Spleen (tissue), 13 donors: ENCODE measurements at places on chromosomes 6 and 20. TPM values are rescaled to one million over a fixed set of nuclear protein-coding genes. Genes with fewer than 3 reads are reported as not detected.
A peak's percentile ranks its signal among the peaks of the same experiment; 100 is the strongest.

DNA sequence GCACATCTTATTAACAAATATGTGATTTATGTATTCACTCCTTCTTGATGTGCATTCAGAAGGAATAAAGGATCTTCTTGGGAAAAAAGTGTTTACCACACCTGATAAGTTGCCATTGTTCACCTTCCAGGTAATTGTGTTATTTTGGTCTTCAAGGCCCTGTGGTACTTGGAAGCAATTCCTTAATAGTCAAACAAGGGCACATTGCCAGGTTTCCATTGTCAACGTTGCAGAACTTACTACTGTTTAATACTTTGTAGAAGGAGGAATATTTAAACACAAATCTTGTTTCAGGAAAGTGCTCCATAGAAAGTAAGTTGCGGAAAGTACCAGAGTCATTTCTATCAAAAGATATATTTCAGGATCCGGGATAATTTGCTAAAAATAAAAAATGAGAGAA lies 129.5 kb upstream of the SGK1 start:
- H3K36me3 ChIP-seq, result no peaks in the 10 kb centered on the region
- no peaks in the 10 kb centered on the region for H3K27me3 ChIP-seq
- DNase-seq, result no peak

DNA sequence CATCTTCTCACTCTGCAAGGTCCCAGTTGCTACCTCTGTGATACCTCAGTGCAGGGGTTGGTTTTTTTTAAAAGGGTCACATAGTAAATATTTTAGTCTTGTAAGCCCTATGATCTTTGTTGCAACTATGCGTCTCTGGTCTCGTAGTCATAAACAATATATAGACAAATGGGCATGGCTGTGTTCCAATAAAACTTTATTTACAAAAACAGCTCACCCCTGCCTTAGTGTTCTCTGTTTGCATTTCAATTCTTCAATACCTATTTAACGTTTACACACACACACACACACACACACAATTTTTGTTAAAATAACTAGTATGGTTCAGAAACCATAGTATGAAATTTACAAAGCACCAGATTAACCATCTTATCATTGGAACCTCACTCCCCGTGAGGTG lies 216.8 kb downstream of the PREX1 start:
- no peak overlapping the region for H3K27ac ChIP-seq
- no peaks in the 10 kb centered on the region for H3K27me3 ChIP-seq
- no peak overlapping the region for H3K4me3 ChIP-seq
- DNase-seq, result no peak

TOMM6 gene
- total RNA-seq, result 136 TPM

DNA sequence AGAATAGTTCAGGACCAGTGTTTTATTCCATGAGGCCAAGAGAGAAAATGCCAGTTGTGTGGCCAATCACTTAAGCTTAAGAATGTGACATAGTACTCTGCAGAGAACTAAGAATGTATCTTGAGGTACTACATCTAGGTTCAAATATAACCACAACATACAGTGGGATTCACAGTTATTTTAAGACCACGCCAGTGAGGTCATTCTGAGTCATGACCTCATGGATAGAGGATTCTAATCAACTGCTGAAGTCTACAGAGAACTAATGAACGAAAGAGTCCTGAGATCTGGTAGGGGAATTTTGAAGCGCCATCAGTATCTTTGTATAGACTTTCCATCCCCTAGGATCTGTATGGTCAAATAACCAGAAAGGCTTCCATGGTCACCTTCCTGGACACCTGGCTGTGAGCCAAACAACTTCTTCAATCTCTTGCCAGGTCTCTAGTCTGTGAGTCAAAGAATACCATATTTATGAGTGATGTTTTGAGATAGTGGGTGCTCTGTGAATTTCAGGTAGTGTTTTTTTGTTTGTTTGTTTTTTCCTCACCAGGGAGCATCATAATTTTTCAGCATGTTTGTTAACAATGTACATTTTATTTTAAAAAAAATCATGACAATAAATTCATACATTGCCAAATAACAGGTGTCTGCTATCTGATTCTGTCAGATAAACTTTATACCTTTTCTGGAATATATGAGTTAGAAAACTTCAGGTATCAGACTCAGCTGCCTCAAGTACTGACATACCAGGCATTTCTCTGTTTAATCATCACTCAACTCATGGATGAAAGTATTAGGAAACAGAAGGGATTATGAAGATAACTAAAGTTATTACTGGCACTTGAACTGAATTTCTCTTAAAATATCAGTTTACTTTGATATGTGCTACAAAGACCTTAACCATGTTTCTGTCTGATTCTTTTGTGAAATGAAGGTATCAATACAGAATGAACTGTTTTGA lies 217.9 kb downstream of the PLCB4 start:
- H3K27me3 ChIP-seq, result no peaks in the 10 kb centered on the region
- no peak overlapping the region for H3K27ac ChIP-seq
- DNase-seq, result no peak
- no peaks in the 10 kb centered on the region for H3K4me1 ChIP-seq
- no peak overlapping the region for H3K4me3 ChIP-seq
- no peaks in the 10 kb centered on the region for H3K36me3 ChIP-seq

SCP2D1 gene
- not detected for total RNA-seq

- H3K27ac ChIP-seq, result peak overlapping the region; percentile 99
- H3K4me3 ChIP-seq, result no peak overlapping the region
- no peak for DNase-seq
These were observed 8.0 kb downstream of the TNFAIP3 start for GRCh38 chr6:137875058-137875520.

- no peak overlapping the region for H3K27ac ChIP-seq
- H3K4me1 ChIP-seq, result no peaks in the 10 kb centered on the region
- H3K36me3 ChIP-seq, result no peaks in the 10 kb centered on the region
- H3K4me3 ChIP-seq, result no peak overlapping the region
These were observed 116.1 kb upstream of the INSM1 start for GRCh38 chr20:20251836-20252235.

- H3K27me3 ChIP-seq, result no peaks in the 10 kb centered on the region
- H3K4me1 ChIP-seq, result no peaks in the 10 kb centered on the region
- no peak for DNase-seq
These were observed 45.2 kb upstream of the TMEM217 start for GRCh38 chr6:37303091-37303660.

EZR gene
- 128 TPM for total RNA-seq

DNA sequence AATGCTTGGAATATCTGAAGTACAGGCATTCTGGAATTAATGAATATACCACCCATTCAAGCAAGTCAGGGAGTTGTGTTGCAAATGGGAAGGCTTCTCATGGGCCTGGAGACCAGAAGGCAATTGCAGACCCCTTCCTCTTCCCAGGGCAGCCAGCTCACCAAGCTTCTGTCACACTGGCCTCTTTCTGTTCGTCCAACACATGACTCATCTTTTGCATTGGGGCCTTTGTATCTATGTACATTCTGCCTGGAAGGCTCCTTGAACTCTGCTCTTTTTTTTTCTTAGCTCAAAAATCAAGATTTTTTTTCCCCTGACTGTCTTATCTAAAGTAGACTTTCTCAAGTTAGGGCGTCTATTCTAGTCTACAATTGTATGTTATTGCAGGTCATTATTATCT lies 132.9 kb upstream of the MYLIP start:
- peaks cover 34% of the 10 kb centered on the region for H3K4me1 ChIP-seq
- H3K4me3 ChIP-seq, result no peak overlapping the region

ATP6V1G2 gene
- 3.7 TPM for total RNA-seq

- no peak overlapping the region for H3K4me3 ChIP-seq
- no peak for DNase-seq
- no peaks in the 10 kb centered on the region for H3K36me3 ChIP-seq
- peaks cover 7% of the 10 kb centered on the region for H3K4me1 ChIP-seq
- H3K27ac ChIP-seq, result no peak overlapping the region
These were observed 33.2 kb downstream of the SLC22A23 start for GRCh38 chr6:3423439-3424184.

FLRT3 gene
- total RNA-seq, result 0.24 TPM

DNA sequence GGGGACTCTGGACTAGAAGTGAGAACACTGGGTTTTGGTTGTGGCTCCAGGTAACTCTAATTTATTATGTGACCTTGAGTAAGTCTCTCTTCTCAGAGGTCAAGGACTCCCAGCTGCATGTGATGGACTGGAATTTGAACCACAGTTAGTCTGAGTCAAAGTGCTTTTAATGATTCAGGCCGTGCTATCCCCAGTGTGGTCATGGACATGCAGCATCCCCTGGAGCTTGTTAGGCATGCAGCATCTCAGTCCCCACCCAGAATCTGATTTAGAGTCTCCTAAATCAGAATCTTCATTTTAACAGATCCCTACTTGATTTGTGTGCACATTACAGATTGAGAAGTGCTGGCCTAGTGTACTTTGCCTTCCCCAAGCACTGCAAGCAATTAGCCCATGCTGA lies 74.2 kb downstream of the TOX2 start:
- peaks cover 9% of the 10 kb centered on the region for H3K4me1 ChIP-seq
- DNase-seq, result no peak
- H3K27me3 ChIP-seq, result no peaks in the 10 kb centered on the region
- H3K27ac ChIP-seq, result no peak overlapping the region

GRCh38 chr6:2086326-2086965 lies 159.0 kb downstream of the GMDS start:
- no peaks in the 10 kb centered on the region for H3K4me1 ChIP-seq
- H3K27ac ChIP-seq, result no peak overlapping the region
- DNase-seq, result no peak
- H3K27me3 ChIP-seq, result no peaks in the 10 kb centered on the region

C2 gene
- total RNA-seq, result 83.2 TPM

DNA sequence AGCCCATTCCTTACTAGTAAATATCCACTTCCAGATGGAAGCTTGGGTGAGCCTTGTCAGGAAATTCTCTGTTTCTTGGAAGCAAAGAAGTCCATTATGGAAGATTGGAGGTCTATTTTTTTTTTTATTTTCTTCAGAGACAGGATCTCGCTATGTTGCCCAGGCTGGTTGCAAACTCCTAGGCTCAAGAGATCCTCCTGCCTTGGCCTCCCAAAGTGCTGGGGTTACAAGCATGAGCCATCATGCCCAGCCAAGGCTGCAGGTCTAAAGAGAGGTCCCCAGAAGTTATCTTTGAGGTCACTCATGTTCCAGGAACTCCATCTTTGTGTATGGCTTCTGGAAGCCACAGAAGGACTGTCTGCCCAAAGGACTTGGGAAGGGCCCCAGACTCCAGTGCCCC lies 255.3 kb downstream of the LY86 start:
- peaks cover 8% of the 10 kb centered on the region for H3K4me1 ChIP-seq
- no peak for DNase-seq
- no peak overlapping the region for H3K4me3 ChIP-seq
- no peaks in the 10 kb centered on the region for H3K36me3 ChIP-seq

GRCh38 chr6:113276601-113277000 lies 580.5 kb upstream of the MARCKS start:
- no peak overlapping the region for H3K4me3 ChIP-seq
- DNase-seq, result no peak
- H3K36me3 ChIP-seq, result no peaks in the 10 kb centered on the region
- H3K27me3 ChIP-seq, result no peaks in the 10 kb centered on the region
- no peaks in the 10 kb centered on the region for H3K4me1 ChIP-seq

GRCh38 chr20:18428490-18429173 lies 38.2 kb downstream of the DZANK1 start:
- no peaks in the 10 kb centered on the region for H3K27me3 ChIP-seq
- no peak overlapping the region for H3K27ac ChIP-seq
- H3K4me3 ChIP-seq, result no peak overlapping the region
- H3K4me1 ChIP-seq, result no peaks in the 10 kb centered on the region
- DNase-seq, result no peak

DNA sequence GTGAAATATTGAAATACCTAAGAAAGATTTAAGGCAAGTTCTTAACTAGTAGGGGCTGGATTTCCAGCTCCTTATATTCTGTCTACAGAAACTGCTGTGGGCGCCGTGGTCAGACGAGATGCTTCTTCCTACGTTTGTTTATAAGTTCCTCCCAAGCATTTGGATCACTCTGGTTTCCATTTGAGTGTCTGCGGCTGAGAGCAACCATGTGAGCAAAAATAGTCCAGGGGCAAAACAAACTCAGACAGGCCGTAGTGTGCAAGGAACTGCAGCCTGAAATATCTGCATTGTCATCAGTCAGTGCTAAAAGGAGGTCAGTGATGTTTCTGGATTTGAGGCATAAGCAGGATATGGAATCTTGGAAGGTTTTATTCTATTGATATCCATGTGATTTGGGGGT lies 485.9 kb upstream of the JAG1 start:
- no peaks in the 10 kb centered on the region for H3K4me1 ChIP-seq
- no peak overlapping the region for H3K4me3 ChIP-seq
- H3K27me3 ChIP-seq, result no peaks in the 10 kb centered on the region
- H3K36me3 ChIP-seq, result no peaks in the 10 kb centered on the region

BPI gene
- total RNA-seq, result 49.4 TPM

DNA sequence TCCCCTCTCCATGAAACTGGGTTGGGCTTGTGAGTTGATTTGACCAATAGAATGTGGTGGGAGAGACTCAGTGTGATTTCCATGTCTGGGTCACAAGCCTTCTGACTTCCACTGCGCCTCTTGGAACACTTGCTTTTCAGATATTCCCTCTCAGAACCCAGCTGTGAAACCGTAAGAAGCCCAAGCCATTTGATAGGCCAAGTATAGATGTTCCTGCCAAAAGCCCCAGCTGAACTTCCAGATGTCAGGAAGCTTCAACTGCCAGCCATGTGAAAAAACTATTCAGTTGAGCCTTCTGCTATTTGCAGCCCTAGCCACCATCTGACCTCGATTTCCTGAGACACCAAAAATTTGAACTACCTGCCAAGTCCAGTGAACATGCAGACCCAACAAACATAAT lies 387.8 kb upstream of the GJE1 start:
- H3K36me3 ChIP-seq, result no peaks in the 10 kb centered on the region
- no peaks in the 10 kb centered on the region for H3K4me1 ChIP-seq
- no peak overlapping the region for H3K4me3 ChIP-seq

EPM2A gene
- 7.5 TPM for total RNA-seq

GRCh38 chr20:42886046-42886445 lies 303.7 kb downstream of the PTPRT start:
- H3K27ac ChIP-seq, result no peak overlapping the region
- no peak overlapping the region for H3K4me3 ChIP-seq
- H3K27me3 ChIP-seq, result no peaks in the 10 kb centered on the region
- DNase-seq, result no peak
- H3K4me1 ChIP-seq, result no peaks in the 10 kb centered on the region

- no peaks in the 10 kb centered on the region for H3K36me3 ChIP-seq
- no peak overlapping the region for H3K27ac ChIP-seq
- peaks cover 39% of the 10 kb centered on the region for H3K4me1 ChIP-seq
- no peak for DNase-seq
- H3K4me3 ChIP-seq, result no peak overlapping the region
These were observed 3.2 kb downstream of the ACTR5 start for GRCh38 chr20:38751360-38751976.

- no peaks in the 10 kb centered on the region for H3K27me3 ChIP-seq
- H3K36me3 ChIP-seq, result no peaks in the 10 kb centered on the region
- H3K4me1 ChIP-seq, result peaks cover 75% of the 10 kb centered on the region
- no peak overlapping the region for H3K4me3 ChIP-seq
- no peak for DNase-seq
- peak overlapping the region; percentile 79 for H3K27ac ChIP-seq
These were observed 49.1 kb downstream of the ARMC2 start for GRCh38 chr6:108897371-108897770.

DNA sequence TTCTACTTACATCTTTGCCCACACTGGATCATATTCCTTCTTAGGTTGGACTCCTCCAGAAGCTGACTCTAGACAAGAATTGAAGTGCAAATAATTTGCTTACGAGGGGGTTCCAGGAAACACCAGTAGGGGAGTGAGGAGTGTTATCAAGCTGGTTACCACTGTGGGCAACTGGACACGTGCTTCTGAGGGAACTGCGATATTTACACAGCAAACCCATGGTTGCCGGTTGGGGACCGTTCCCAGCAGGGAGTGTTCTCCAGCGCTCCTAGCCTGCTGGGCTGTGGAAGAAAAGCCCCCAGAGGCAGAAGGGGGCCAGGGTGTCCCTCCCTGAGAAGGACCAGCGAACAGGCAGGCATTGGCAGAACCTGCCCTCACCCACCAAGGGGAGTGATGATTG lies 21.7 kb downstream of the MDFI start:
- no peak overlapping the region for H3K4me3 ChIP-seq
- DNase-seq, result peak; percentile 46
